ENCODE measurements at places on chromosomes 13 and 19.
A peak's percentile ranks its signal among the peaks of the same experiment; 100 is the strongest.

GRCh38 chr13:99153219-99153618, 47.4 kb upstream of the UBAC2 start:
- no peak for DNase-seq

GRCh38 chr19:50205681-50206138, 2.3 kb downstream of the MYH14 start:
- no peak for DNase-seq

DNA sequence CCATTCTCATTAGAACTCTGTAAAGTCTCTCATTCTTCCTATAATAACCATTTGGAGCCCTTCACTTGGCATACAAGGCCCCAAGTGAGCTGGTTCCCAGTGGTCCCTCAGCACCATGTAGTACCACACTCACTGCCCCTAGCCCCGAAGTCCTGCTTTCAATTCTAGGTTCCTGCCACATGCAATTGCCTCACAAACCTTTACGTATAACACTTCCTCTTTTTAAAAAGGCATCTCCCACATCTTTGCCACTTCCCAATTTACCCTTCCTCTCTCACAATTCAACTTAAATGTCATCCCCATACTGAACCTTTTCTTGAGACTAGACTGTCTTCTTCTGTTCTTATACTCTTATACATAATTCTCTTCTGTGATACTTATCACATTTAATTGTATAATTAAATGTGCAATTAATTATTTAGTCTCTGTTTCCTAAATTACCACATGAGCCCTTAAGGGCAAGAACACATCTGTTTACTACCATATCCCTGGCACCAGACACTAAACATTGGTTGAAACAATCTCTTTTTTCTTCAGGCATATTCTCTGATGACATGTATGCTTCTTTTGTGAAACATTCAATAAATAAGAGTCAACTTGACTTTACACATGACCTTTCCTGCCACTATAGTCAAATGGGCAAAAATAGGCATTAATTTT, 304.0 kb downstream of the SPRY2 start:
- no peak for DNase-seq

- no peak for DNase-seq
Measured at GRCh38 chr19:903266-903797, 9.7 kb downstream of the R3HDM4 start.

- DNase-seq, result no peak
Measured at GRCh38 chr13:75325711-75326110, 156.3 kb downstream of the TBC1D4 start.

GRCh38 chr19:27774337-27774736, 1438.6 kb downstream of the UQCRFS1 start:
- no peak for DNase-seq

DNA sequence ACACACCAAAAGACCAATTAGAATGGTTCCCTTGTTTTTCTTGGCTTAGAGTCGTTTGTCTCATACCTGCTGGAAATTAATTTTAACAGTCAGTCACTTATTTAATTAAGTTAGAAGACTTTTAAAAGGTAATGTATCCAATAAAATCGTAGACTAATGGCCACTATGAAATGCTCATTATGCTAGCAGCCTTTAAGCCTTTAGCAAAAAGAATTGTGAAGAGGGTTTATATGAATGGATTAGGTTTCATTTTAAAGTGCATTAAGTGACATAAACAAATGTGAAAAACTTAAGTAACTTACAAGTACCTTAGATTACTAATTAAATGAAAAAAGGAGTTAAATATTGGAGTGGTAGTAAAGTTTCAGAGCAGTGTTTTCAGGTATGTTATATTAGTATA, 139.6 kb downstream of the RXFP2 start:
- DNase-seq, result no peak

DNA sequence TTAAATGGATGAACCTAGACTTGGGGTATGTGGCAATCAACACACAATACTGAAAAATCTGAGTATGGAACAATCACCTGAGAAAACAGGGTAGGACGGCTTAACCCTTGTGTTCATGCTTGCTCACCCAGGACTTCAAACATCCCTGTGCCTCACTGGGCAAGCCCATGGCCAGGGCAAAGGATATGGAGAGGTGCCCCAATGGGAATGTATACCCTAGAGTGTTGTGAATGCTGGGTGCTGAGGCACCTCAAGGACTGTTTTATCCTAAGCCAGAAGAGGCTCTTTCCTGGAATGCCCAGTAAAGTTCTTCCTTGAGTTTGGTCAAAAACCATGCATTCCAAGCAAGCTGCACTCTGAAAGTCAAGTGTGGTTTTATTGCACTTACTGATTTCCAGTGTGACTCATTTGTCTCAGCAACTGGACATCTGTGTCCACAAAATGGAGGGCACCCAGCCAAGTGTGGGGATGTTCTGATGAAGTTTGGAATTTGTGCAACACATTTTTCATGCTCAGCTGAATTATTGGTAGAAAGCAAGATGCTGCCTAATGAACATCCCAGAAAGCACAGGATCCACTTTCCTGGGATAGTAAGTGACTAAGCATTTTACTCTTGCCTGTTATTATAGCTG, 531.3 kb downstream of the RFC3 start:
- DNase-seq, result no peak

DNA sequence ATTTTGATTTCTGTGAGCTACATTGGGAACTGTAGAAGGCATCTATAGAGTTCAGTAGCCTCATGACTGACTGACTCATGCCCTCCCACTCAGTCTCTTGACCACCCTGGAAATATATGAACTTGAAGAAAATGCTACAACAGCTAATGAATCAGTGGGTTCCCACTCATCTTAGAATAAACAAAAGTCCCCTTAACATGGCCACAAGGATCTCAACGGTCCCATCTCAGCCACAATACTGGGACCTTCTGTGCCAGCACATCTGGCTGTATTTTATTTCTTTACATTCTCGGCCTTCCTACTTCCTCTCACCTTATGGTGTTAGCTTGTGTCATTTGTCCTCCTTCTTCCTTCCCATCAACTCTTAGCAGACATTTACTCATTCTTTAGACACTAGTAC, 619.8 kb downstream of the DCT start:
- DNase-seq, result no peak

- no peak for DNase-seq
Measured at GRCh38 chr13:83449668-83450395, 432.4 kb downstream of the SLITRK1 start.

DNA sequence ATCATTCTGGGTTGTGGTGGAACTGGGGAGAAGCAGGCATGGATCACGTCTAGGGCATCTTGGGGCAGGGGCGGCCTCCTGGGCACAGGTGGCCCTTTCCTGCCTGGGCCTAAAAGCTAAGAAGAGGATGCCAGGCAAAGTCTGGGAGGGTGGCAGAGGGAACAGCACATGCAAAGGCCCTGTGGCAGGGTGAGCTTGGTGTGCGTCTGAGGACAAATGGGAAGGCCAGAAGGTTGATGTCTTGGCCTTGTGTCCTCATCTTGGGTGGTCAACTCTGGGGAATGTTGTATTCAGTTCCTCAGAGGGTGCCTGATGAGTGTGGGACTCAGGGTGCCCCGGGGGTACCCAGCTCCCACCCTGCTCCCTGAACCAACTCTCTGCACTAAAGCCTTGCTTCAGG, 5.4 kb upstream of the PLK5 start:
- no peak for DNase-seq

- DNase-seq, result no peak
Measured at GRCh38 chr19:29299416-29300380, 86.7 kb upstream of the UQCRFS1 start.

DNA sequence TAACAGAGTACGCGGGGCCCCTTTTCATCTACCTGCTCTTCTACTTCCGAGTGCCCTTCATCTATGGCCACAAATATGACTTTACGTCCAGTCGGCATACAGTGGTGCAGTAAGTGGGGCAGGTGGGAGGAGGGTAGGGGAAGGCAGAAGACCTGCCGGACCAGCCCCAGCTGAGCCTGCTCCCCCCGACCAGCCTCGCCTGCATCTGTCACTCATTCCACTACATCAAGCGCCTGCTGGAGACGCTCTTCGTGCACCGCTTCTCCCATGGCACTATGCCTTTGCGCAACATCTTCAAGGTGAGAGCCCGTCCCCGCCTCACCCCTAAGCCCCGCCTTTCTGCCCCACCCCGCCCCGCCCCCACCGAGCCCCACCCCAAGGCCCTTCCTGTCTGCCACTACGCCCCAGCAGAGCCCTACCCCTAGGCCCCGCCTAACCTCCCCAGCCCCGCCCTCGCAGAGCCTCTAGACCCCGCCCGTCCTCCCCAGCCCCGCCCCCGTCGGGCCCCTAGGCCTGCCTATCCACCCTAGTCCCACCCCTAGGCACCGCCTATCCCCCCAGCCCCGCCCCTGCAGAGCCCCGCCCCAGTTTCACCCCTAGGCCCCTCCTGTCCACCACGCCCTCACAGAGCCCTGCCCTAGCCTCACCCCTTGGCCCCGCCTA, 7.7 kb downstream of the NDUFB7 start:
- DNase-seq, result peak; percentile 63

GRCh38 chr13:108377646-108378206, 108.2 kb downstream of the TNFSF13B start:
- no peak for DNase-seq

GRCh38 chr19:2283835-2284507, 2.0 kb upstream of the PEAK3 start:
- no peak for DNase-seq

DNA sequence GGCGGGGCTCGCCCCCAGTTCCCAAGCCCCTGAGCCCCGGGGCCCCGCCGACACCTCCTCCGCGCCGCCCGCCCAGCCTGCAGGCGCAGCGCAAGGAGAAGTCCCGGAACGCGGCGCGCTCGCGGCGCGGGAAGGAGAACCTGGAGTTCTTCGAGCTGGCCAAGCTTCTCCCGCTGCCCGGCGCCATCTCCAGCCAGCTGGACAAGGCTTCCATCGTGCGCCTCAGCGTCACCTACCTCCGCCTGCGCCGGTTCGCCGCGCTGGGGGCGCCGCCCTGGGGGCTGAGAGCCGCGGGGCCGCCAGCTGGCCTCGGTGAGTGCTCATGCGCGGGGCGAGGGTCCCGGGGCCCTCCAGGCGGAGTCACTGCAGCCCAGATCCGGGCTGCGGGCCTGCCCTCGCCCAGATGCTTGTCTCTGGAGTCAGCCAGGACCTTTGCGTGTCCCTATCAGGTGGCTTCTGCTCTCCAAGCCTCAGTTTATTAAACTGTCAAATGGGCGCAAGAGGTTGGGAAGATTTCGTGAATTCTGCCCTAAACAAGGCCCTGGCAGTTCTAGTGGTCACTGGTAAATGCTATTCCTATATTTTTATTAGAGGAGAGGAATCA, 2.0 kb downstream of the NPAS1 start:
- DNase-seq, result no peak

DNA sequence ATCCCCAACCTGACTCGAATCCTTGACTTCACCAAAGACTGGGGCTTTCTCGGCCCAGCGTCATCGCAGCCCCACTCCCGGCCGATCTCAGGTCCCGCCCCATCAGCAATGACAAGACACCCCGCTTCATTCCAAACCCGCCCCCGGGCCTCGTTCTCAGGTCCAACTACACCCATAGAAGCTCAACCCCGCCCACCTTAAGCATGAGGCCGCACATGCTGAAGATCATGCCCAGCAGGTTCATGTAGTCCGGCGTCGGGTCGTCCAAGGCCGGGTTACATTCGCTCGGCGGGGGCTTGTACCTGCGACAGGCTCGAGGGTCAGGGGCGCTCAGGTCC, 2.3 kb downstream of the WDR83 start:
- DNase-seq, result peak; percentile 48

GRCh38 chr19:58581227-58582141, 8.3 kb upstream of the MZF1 start:
- peak; percentile 83 for DNase-seq

DNA sequence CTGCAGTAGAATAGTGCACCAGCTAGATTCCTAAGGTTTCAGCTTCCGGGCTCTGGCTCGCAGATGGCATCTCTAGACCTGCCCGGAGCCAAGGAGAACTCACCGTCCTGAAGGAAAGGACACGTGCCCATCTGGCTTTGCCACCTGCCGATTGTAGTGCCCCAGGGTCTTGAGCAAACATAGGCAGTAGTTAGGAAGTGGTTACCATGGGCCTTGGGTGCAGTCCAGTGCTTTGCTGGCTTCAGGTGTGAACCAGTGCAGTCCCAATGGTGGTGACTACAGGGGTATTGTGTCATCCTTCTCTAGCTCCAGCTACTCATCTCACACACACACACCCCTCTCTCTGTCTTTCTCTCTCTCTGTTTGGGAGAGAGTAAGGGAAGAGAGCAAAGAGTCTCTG, 61.4 kb upstream of the TEX29 start:
- no peak for DNase-seq

DNA sequence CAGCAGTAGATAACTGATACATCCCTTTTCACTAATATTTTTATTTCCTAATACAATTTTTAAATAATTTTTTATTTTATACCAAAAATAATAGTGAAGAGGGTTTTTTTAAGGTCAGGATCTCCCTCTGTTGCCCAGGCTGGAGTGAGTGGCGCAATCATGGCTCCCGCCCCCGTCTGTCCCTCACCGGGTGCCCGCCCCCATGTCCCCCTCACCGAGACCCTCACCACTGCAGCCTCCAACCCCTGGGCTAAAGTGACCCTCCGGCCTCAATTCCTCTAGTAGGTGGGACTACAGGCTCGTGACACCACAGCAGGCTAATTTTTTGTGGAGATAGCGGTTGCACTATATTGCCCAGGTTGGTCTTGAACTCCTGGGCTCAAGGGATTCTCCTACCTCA, 17.8 kb upstream of the ZNF846 start:
- DNase-seq, result no peak

DNA sequence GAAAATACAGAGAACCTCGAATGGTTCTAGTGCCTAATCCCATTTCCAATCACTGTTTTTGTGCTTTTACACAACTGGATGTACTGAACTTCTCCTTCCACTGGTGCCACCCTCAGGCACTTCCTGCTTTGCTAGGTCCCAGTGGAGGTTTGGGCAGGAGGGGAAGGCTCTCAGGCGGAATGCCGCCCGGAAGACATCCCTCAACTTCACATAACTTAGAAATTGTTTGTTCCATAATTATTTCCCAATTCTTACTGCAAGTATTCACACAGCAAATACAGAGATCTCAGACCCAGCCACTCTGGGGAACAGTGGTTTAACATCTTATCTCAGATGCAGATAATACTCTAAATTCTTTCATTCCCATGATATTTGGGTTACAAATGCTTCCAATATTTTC, 195.7 kb upstream of the IPO5 start:
- DNase-seq, result no peak

DNA sequence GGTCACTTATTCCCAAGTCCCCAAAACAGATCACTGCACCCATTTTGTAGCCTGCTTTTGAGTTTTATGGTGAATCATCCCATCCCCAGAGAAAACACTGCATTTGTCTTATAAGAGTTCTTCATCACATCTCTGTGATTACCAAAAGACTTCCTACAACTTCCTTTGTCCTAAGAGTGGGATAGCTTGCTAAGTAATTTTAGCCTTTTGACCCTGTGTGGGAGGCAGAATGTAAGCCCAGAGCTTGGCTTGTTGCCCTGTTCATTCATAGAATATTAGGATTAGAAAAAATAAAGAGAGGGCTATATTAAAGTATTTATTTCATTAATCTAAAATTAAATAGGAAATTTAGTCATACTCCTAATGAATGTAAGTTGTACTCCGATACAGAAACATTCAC, 213.3 kb downstream of the MZT1 start:
- DNase-seq, result no peak
